ENCODE measurements at places on chromosomes 7 and 10. TPM values are rescaled to one million over a fixed set of nuclear protein-coding genes. Genes with fewer than 3 reads are reported as not detected.

- no peak overlapping the region for H3K27ac ChIP-seq
- H3K27me3 ChIP-seq: no peaks in the 10 kb centered on the region
- DNase-seq: no peak
- H3K4me1 ChIP-seq: peaks cover 2% of the 10 kb centered on the region
Measured at GRCh38 chr7:78473021-78473420, 674.4 kb downstream of the PHTF2 start.

DNA sequence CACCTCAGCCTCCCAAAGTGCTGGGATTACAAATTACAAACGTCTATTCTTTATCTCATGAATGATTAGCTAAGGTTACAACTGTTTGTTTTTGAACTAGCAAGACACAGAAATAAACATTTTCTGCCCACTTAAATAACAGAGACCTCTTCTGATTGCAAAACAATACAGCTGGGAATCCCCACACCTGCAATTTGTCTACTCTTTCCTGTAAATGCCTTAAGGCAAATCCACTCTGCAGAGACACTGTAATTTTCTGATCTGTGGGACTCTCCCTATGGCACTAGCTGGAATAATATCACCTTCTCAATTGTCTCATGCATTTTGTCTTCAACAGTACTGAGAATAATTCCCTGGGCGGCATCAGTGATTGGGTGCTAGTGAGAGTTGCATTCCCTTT, 149.3 kb upstream of the FAM3C start:
- no peak overlapping the region for H3K27ac ChIP-seq
- no peak overlapping the region for H3K4me3 ChIP-seq
- H3K36me3 ChIP-seq: no peaks in the 10 kb centered on the region

- peaks cover 7% of the 10 kb centered on the region for H3K27me3 ChIP-seq
- peaks cover 5% of the 10 kb centered on the region for H3K36me3 ChIP-seq
- H3K4me1 ChIP-seq: peaks cover 5% of the 10 kb centered on the region
- no peak overlapping the region for H3K4me3 ChIP-seq
- no peak overlapping the region for H3K27ac ChIP-seq
Measured at GRCh38 chr7:101474178-101474577, 111.5 kb downstream of the COL26A1 start.

- peaks cover 7% of the 10 kb centered on the region for H3K36me3 ChIP-seq
- no peaks in the 10 kb centered on the region for H3K27me3 ChIP-seq
- DNase-seq: no peak
- H3K4me1 ChIP-seq: peaks cover 7% of the 10 kb centered on the region
- no peak overlapping the region for H3K27ac ChIP-seq
- H3K4me3 ChIP-seq: no peak overlapping the region
Measured at GRCh38 chr10:74432841-74433594, 282.0 kb downstream of the ADK start.

GRCh38 chr10:78351283-78351682, 317.6 kb downstream of the RPS24 start:
- no peaks in the 10 kb centered on the region for H3K4me1 ChIP-seq
- H3K27me3 ChIP-seq: peaks cover 10% of the 10 kb centered on the region
- no peak overlapping the region for H3K4me3 ChIP-seq
- H3K36me3 ChIP-seq: no peaks in the 10 kb centered on the region

The HKDC1 gene
- 0.65 TPM for total RNA-seq

All from naive thymus-derived CD8-positive, alpha-beta T cell (primary cell).